Activated CD8-positive, alpha-beta memory T cell treated with anti-CD3 and anti-CD28 coated beads for 36 hours (primary cell): ENCODE measurements at places on chromosomes 3 and 15. TPM values are rescaled to one million over a fixed set of nuclear protein-coding genes. Genes with fewer than 3 reads are reported as not detected.

SPINK8 gene
- total RNA-seq = not detected

TRIM42 gene
- not detected for total RNA-seq

ZMYND10 gene
- 1.6 TPM for total RNA-seq

CACNA1D gene
- total RNA-seq = 0.17 TPM

LTK gene
- 0.10 TPM for total RNA-seq

SPINT1 gene
- total RNA-seq = 9.6 TPM

GOLGA6L7 gene
- total RNA-seq = not detected

SLC35G2 gene
- total RNA-seq = 3.8 TPM

KLHL25 gene
- total RNA-seq = 4.1 TPM

CGNL1 gene
- not detected for total RNA-seq

CAMP gene
- not detected for total RNA-seq

ROPN1 gene
- total RNA-seq = not detected
